Non-pigmented ciliary epithelial cell (primary cell): ENCODE measurements at places on chromosomes 13 and 19.

GRCh38 chr13:109369353-109370052 is 416.9 kb downstream of the IRS2 start:
- DNase-seq, result no peak

- no peak for DNase-seq
Measured at GRCh38 chr13:83547043-83547442, 335.2 kb downstream of the SLITRK1 start.

DNA sequence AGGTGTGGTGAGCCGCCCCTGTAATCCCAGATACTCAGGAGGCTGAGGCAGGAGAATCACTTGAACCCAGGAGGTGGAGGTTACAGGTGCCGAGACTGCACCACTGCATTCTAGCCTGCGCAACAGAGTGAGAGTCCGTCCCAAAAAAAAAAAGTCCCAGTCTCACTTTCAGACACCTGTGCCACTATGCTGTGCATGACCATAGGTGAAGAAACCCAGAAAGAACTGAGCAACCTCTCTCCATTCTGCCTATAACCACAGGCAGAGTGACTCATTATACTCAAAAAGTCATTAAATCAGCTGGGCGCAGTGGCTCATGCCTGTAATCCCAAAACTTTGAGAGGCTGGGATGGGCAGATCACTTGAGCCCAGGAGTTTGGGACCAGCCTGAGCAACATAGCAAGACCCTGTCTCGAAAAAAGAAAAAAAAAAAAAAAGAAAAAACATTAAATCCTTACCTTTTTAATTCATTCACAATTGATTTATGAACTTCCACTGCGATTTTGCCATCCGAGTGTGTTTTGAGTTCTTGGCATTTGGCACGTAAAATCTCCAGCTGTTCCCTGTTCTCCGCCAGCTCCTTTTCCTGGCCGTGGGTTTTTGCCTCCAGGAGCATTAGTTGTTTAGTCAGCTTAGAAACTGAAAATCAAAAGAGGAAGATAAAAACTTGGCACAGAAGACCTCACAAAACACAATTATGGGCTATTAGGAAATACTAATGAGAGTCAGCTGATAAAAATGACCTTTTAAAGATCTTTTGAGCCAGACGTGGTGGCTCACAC is 45.5 kb upstream of the SLC7A9 start:
- DNase-seq, result no peak

- DNase-seq, result peak; percentile 70
Measured at GRCh38 chr13:77176350-77176749, 149.4 kb upstream of the FBXL3 start.

- DNase-seq, result no peak
Measured at GRCh38 chr13:30752201-30752797, 17.0 kb downstream of the ALOX5AP start.

GRCh38 chr19:48950830-48951519 is 3.7 kb upstream of the BAX start:
- no peak for DNase-seq

GRCh38 chr13:52048516-52048915 is 24.0 kb downstream of the UTP14C start:
- DNase-seq, result no peak

- no peak for DNase-seq
Measured at GRCh38 chr19:1725100-1726064, 27.9 kb upstream of the ONECUT3 start.

DNA sequence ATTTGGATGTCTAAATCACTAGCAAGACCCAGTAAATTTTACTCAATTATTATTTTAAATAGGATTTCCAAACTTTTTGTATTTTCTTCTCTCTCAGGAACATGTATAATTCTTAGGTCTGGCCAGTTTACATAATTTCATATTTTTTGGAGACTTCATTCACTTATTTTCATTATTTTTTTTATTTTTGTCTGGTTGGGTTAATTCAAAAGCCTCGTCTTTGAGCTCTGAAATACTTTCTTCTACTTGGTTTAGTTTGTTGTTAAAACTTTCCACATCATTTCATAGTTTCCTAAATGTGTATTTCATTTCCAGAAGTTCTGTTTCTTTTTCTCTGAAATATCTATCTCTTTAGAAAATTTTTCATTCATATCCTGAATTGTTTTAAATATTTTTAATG is 322.9 kb upstream of the SPRY2 start:
- no peak for DNase-seq

- no peak for DNase-seq
Measured at GRCh38 chr19:46469541-46470185, 1.7 kb downstream of the PNMA8A start.

DNA sequence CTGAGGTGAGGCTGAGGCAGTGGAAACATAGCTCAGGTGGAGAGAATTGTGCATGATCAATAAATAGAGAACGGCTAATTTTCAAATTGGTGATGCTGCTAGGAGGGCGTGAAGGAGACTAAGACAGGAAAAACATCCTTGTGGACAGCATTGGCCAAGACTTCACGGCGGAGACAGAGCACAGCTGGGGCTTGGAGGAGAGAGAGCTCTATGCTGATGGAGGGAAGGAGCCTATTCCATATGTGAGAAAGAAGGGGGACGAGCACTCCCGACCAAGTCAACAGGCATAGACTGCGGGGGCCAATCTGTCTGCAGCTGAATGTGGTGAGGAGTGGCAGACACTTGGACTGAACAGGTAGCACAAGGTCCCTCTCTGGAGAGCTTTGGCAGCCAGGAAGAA is 14.8 kb upstream of the SPATA13 start:
- no peak for DNase-seq

DNA sequence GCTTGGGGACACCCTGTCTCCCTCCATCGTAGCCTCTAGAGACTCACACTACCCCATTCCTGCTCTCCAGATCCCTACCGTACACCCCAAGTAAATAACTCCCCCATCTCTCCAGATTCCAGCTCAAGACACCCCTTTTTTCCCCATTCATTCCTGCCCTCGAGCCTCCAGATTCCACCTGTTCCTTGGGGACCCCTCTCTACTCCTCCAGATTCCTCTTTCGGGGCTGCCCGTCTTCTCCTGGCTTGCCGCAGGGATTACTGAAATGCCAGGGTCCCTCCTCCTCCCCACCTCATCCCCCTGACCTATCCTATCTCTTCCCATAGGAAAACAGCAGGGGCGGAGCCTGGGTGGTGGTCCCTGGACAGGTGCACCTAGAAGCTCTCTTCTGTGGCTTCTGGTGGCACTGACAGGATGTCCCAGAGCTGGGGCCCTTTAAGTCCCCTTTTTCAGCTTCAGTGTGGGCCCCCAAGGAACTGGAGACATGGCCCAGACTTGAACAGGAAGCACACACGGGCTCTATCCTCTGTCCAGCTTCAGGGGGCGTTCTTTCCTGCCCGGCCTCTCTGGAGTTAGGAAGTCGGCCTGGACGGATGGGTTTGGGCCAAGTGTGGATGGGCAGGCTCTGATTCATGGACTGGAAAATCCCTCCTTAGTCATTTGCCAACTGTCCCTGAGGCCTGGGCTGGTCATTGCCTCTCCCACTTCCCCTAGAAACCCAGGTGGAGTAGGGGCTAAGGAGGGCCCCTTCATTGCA is 1.2 kb downstream of the ZSWIM4 start:
- DNase-seq, result peak; percentile 82

GRCh38 chr13:73995736-73996135 is 138.5 kb downstream of the KLF12 start:
- no peak for DNase-seq

DNA sequence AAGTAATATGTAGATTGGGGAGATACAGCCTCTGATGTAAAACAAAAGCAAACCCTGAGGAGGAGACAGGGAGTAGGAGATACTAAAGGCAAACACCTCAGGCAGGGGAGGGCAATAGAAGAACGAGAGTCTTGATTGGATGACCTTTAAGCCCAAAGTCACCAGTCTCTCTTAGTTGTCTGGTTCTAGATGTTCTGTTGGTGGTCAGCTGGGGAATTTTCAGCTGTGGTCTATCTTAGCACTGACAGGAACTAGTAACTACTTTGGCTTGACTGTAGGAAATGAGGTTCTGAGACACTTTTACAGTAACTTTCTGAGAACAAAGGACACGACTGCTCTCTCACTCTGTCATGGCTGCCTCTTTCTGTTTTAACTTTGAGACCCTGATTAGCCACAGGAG is 290.7 kb upstream of the MIR17HG start:
- DNase-seq, result no peak

DNA sequence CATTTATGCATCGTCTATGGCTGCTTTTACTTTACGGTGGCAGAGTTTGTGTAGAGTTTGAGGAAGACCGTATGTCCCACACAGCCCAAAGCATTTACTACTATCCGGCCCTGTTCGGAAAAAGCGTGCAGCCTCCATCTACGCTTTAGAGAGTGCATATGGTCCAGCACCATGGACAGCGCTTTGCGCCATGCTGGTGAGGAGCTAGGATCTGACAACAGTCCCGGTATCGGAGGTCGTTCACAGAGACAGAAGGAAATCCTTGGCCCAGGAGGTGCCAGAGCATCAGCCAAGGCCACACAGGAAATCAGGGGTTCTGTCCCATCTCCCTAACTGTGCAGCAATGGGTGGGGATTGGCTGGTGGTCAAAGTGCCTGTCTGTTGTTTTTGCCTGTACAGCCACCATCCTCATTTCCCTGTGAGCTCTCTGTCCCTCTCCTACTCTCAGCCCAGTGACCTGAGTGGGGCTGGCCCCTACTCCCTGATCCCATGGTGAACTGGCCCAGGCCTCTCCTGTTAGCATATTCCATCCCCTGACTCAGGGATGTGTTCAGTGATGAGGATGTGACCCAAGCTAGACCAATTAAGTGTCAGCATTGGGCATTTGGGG is 16.2 kb upstream of the PRODH2 start:
- DNase-seq, result peak; percentile 19

DNA sequence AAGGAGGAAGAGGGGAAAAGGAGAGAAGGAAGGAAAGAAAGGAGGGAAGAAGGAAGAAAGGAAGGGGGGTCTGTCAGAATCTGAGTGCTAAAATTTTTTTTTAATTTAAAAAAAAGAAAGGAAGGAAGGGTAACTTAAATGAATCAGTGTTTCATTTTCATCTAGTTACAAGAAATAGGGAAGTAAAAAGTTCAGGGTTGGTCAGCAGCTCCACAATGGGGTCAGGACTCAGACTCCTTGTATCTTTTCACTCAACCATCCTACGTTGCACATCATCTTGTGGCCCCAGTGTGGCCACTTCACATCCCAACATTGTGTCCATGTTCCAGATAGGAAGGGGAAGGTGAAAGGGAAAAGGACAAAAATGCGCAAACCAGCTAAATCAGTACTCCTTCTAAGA is 14.3 kb upstream of the FNDC3A start:
- no peak for DNase-seq

DNA sequence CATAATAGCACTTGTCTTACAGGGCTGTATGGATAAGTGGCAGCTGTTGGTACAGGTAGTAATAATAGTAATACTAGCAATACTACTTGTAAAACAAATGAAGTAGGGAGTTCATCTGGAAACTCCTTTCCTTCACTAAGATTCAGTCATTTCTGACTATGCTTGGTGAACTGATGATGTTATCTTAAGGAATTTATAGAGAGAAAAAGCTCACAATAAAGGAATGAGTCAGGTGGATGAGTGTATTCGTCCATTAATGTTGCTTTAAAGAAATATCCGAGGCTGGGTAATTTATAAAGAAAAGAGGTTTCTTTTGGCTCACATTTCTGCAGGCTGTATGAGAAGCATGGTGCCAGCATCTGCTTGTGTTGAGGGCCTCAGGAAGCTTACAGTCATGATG is 477.3 kb downstream of the KLF12 start:
- DNase-seq, result no peak

DNA sequence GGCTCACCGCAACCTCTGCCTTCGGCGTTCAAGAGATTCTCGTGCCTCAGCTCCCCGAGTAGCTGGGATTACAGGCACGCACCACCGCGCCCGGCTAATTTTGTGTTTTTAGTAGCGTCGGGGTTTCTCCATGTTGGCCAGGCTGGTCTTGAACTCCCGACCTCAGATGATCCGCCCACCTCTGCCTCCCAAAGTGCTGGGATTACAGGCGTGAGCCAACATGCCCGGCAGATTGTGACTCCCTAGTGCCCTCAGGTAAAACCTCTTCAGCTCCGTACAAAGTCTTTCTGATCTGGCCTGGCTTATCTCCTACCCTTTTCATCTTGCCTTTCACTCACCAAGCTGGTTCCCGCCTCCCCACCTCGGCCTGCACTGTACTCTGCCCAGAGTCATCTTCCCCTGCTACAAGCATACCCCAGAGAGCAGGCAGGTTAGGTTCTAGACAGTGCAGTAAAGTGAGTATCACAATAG is 15.0 kb downstream of the BICRA start:
- no peak for DNase-seq

- DNase-seq, result no peak
Measured at GRCh38 chr13:74132776-74133656, 1.2 kb downstream of the KLF12 start.

GRCh38 chr13:68369739-68370138 is 1139.6 kb upstream of the PCDH9 start:
- DNase-seq, result peak; percentile 27

- no peak for DNase-seq
Measured at GRCh38 chr13:22226086-22226485, 555.2 kb downstream of the FGF9 start.

DNA sequence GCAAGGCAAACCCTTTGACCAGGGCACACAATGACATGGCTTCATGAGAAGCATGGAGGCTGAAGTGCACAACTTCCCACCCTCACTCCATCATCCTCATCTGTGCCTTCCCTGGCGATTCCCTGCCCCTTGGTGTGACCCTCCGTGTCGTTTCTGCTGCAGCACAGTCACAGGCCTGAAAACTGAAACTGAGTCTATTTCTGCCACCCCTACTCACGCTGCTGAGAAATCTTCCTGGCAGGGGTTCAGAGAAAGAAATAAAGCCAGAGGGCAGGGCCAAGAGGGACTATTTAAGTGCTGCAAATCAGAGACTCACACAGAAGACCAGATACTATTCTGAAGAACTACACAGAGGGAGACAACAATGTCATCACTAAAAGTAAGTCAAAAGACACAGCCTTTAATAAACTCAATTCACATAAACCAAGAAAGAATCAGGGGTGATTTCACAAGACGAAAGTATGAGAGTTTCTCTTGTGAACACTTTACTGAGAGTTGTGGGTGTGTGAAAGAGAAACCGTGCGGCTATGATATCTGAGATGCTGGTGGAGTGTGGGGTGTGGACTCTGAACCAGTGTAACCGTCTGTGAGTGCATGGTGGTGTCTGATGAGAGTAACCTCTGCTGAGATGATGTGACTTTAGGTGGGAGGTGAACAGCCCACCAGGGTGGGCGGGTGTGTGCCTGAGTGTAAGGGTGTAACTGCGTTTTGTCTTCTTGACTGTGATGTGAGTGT is 23.5 kb downstream of the LGALS16 start:
- DNase-seq, result no peak

GRCh38 chr19:9645472-9645871 is 24.4 kb upstream of the ZNF561 start:
- no peak for DNase-seq
